ENCODE measurements at places on chromosomes 4 and X. TPM values are rescaled to one million over a fixed set of nuclear protein-coding genes. Genes with fewer than 3 reads are reported as not detected.

DNA sequence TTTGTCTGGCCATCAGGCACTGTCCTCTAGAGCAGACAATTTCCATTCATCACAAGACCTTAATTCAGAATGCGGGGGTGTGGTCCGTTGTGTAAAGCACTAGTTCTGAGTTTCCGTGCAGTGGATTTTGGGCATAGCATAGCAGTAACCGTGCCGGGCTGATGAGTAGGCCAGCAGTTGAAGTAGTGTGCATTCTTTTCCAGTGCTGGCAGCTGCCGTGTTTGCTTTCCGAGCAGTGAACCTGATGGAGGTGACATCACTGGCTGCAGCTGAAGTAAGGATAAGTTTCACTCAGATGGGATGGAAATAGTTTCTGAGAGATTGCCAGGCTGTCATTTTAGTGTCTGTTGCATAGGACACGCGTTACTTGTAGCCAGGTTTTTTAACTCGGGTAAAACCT lies 107.0 kb upstream of the STIM2 start:
- no peak for ATAC-seq

GRCh38 chr4:183599284-183599683 lies 59.7 kb downstream of the RWDD4 start:
- no peak for ATAC-seq

Gene ASMT
- total RNA-seq: 8.9 TPM

Gene KDR
- total RNA-seq: not detected

Gene ADH1A
- total RNA-seq: not detected

DNA sequence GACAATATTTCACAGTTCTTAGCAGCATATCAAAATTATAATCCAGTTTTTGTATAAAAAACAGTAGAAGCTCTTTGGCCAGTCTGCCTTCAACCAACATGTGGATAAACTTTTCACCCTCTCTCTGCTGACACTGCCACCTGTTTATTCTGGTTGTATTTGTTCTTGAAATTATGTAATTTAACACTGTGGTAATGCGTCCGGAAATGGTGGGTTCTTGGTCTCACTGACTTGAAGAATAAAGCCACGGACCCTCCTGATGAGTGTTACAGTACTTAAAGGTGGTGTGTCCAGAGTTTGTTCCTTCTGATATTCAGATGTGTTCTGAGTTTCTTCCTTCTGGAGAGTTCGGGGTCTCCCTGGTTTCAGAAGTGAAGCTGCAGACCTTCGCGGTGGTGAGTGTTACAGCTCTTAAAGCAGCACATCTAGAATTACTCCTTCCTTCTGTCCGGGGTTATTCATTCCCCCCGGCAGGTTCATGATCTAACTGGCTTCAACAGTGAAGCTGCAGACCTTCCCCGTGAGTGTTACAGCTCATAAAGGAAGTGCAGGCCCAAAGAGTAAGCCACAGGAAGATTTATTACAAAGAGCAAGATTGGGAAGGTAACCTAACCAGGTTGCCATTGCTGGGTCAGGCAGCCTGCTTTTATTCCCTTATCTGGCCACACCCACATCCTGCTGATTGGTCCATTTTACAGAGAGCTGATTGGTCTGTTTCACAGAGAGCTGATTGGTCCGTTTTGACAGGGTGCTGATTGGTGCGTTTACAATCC lies 15.7 kb downstream of the FAM184B start:
- no peak for ATAC-seq

- no peak for ATAC-seq
These were observed 133.6 kb upstream of the FRG1 start for GRCh38 chr4:189807031-189807430.

GRCh38 chr4:11801466-11802446 lies 373.1 kb upstream of the HS3ST1 start:
- ATAC-seq: no peak

DNA sequence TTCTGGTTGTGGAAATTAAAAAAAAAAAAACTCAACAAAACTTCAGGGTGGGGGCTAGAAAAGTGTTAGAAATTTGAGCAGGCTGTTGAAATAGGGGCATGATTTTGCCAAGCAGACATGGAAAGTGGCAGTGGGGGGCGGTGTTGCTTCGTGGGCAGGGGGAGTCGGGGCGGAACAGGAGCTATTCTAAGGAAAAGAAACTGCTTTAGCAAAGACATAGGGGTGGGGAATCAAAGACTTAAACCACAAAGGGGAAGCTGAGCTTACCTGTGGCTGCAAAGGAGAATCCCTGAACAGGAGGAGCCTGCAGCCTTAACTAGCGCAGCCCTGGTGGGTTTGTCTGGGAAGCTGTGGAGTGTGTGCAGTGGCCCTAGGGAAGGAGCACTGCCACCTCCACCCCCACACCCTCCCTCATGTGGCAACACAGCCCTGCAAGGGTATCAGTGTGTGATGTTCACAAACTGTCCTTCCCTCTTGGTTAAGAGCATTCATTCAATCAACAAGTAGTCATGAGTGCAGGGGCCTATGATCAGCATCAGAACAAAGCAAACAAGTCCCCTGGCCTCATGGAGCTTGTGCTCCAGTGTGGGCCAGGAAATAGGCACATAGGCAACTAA lies 20.5 kb downstream of the SEL1L3 start:
- ATAC-seq: no peak

- no peak for ATAC-seq
These were observed 15.6 kb downstream of the XAGE3 start for GRCh38 chrX:52852110-52852860.

Gene DGAT2L6
- total RNA-seq: 0.22 TPM

GRCh38 chr4:141645611-141646340 lies 9.4 kb downstream of the IL15 start:
- no peak for ATAC-seq

DNA sequence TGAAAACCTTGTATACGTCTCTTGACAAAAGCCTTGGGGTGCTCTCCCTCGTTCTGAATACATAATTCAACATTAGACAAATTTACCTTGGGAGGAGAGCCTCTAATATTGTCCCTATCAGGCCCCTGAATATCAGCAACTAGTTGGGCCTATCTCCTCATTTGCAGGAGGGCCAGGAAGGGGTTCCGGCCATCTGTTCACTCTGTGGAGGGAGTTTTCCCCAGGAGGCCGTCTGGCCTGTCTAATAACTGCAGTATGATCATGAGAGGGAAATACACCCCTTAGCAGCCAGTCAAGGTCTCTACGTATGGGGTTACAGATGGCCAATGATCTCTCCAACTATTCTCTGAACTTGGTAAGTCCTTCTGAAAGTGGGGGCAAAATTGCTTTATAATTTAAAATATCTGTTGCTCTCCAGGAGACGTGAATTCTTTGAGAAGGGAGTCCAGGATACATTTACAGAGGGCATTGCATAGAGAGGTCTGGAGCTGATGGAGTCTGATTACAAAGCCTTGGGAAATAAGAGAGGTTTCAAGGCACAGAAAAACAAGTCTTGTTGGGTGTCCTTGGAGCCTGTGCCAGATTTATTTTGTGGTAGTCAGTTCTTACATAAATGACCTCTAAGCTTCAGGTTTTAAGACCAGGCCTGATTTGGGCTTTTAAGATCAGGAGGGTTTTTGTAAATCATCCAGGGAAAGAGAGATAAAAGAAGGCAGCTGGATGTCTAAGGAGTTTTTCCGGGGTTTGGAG lies 48.2 kb upstream of the UXT start:
- no peak for ATAC-seq

Gene FAM9B
- total RNA-seq: 0.11 TPM

Gene ZCCHC18
- 1.6 TPM for total RNA-seq

DNA sequence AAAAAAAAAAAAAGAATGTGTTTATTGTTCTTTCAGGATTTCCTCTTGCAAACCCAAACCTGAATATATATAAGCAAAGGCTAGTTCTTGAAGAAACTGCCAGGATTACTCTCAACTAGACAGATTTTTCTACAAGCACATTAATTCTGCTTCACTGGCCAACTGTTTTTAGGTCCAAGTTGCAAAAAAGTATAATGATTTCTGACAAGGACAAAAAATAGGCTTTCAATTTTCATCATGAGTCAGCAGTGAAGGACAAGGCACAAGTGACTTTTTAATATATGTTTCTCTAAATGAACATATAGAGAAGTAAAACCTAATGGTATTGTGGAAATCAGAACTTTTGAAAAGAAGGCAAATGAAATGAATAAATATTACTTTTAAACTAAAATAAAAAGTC lies 73.7 kb downstream of the ELOVL6 start:
- no peak for ATAC-seq

- ATAC-seq: no peak
These were observed 5.2 kb downstream of the SPATA4 start for GRCh38 chr4:176189891-176190795.

- ATAC-seq: no peak
These were observed 15.5 kb downstream of the AFAP1 start for GRCh38 chr4:7924163-7924562.

GRCh38 chrX:17656035-17656418 lies 81.3 kb upstream of the SCML1 start:
- ATAC-seq: no peak

Gene CD38
- total RNA-seq: 3.9 TPM

Gene SASH3
- total RNA-seq: 191 TPM

DNA sequence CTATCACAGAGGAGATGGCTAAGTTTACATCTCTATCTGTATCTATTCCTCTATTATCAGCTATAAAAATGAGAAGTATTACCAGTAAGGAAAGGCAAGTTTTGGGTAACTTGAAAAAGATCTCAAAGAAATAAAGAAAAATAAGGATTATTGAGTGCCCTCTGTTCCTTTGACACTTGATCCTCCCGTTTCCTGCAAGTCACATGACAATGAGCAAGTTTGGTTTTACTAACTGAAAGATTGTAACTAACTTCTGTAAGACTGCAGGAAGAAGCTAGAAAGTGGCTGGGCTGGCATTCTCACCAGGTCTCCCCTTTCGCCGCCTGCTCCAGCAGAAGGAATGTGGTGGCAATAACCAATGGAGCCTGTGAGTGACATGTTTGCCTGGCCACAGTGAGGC lies 59.2 kb downstream of the ARHGAP24 start:
- no peak for ATAC-seq

Gene LETM1
- total RNA-seq: 71.0 TPM

DNA sequence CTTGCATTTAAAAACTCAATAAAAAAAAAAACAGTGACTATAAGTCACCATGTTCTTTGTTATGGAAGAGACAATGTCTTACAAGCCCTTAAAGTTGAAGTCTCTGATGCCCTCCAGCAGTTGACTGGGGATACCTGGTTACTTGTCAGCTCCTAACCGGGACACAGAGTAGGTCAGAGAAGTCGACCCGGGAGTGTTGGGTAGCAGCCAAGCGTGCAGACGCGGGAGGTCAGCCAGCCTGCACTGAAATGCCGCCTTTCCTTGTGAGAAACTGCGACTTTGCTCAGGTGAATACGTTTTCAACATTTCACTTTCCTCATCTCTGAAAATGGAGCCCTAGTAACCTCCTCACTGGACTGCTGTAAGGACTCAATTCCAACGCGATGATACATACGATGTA lies 81.8 kb downstream of the F11 start:
- no peak for ATAC-seq

Gene CYTL1
- total RNA-seq: not detected

DNA sequence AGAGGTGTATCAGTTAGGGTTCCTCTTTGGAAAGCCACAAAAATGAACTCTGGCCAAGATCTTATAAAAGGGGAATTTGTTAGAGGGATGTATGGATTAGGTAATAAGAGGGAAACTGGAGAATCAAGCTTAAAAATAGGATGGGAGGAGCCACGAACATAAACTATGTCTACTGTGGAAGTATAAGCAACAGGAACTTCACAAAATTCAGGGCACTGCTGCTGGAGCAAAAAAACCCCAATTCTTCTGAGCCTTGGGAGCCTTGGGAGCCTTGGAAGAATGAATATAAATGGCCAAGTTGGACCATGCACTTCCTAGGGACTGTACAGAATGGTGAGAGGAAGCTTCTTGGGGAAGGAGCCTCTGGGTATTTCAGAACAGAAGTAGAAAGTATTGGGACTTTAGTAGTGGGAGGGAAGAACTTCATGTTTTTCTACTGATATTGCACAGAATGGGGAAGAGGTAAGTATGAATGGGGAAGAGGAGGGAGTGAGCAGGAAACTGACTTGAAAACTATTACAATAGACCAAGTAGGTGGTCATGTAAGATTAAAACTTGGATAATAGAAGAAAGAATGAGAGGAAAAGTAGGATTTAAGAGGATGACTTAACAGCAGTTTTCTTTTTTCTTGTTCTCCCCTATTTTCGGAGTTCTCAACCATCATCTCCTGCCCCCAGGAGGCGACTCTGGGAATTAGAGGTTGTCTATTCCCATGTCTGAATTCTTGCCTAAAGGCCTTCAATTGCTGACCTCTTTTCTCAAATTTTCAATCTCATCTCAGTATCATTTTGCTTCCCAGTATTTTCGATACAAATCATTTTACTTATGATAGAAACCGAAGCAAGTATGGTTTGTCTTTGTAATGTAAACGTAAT lies 44.4 kb upstream of the TAPT1 start:
- ATAC-seq: no peak

DNA sequence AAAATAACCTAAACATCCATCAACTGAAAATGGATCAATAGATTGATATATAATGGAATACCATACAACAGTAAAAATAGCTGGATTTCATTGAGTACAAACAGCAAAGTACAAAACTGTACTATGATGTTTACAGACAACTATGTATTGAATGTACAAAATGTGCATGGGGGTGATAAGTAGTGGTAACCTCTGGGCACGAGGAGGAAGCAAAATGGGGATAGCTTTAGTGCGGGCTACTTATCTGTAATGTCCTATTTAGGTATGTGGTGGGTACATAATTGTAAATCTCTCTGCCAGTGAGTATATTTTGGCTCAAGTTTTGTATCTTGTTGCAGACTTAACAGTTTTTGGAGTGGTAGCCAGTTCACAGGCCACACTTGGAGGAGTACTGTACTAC lies 123.6 kb downstream of the STAG2 start:
- no peak for ATAC-seq

Gene FNIP2
- total RNA-seq: 33.4 TPM

- ATAC-seq: no peak
These were observed 37.0 kb downstream of the SH2D1A start for GRCh38 chrX:124383354-124383753.

DNA sequence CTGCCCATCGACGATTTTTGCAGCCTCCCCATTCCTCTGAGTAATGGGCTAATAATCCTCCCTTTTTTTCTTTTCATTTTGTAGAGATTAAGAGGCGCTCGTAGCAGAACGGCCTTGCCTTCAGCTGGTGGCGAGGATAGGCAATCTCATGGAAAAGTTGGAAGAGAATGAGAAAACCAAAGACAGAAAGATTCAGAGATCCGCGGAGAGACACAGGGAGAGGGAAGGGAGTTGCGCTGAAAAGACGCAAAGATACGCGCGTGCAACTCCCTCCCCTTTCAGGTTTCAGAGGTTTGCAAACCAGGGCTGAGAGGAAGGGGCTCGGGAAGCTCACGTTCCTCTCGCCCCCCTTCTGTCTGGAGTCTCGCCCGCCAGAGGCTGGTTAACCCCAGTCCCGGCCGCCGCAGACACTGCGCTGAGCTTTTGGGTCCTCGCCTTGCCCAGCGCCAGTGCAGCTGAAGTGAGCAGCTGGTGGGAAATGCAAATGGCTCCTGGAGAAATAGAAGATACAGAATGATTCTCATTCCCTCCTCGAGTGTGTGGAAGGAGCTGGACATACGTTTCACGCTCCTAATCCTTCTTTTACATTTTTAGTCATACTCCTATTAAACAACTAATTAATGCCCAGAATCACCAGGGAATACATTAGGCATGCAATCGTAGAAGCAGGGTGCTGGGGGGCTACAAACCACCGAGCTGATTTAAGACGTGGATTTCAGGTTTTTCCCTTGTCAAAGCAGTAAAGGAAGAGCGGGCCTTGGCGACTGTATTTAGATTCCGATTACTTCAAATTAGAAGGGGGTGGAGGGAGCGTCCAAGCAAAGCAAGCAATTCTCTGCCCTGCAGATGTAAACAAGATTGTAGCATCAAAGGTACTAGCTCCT lies 16.6 kb upstream of the PITX2 start:
- no peak for ATAC-seq

All from activated T-helper 17 cell treated with anti-CD3 and anti-CD28 coated beads, Interleukin-2, amount 50 U/mL, for 72 hours (primary cell).